ENCODE measurements at places on chromosomes 4 and X. TPM values are rescaled to one million over a fixed set of nuclear protein-coding genes. Genes with fewer than 3 reads are reported as not detected.

GRCh38 chrX:41435708-41436107 is 11.4 kb upstream of the NYX start:
- DNase-seq, result no peak

- no peak for DNase-seq
Observed at GRCh38 chr4:145525291-145525740, 43.7 kb downstream of the SMAD1 start.

GRCh38 chrX:123959281-123960063 is 2.0 kb upstream of the STAG2 start:
- DNase-seq, result peak; percentile 19

Gene MTM1
- 4.3 TPM for total RNA-seq

Gene HELT
- total RNA-seq, result not detected

- no peak for DNase-seq
Observed at GRCh38 chrX:134969726-134970125, 21.1 kb upstream of the SMIM10 start.

Gene IL2RG
- total RNA-seq, result not detected

Gene FAT1
- 50.2 TPM for total RNA-seq

DNA sequence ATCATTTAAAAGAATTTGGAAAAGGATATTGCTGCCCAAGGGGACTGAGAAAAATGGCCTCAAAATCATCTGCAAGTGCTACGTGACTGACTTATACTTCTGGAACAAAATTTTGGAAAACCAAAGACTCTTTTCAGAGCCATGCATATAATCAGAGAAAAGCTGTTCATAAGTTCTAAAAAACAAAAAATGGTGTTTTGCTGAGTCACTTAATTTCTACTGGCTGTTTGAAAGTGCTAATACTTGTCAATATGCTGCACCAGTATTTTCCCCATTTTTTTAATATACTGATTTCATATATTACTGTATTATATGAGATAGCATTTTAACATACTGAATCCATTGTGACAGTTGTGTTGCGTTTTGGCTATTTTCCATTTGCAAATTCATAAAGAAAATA is 61.5 kb upstream of the ZMAT1 start:
- no peak for DNase-seq

GRCh38 chrX:119999087-119999634 is 55.6 kb upstream of the NKAP start:
- DNase-seq, result no peak

- no peak for DNase-seq
Observed at GRCh38 chr4:183369073-183369472, 46.8 kb upstream of the CLDN24 start.

Gene CWH43
- not detected for total RNA-seq

Gene MAGEB17
- total RNA-seq, result not detected

Gene ZAR1
- total RNA-seq, result 0.11 TPM

DNA sequence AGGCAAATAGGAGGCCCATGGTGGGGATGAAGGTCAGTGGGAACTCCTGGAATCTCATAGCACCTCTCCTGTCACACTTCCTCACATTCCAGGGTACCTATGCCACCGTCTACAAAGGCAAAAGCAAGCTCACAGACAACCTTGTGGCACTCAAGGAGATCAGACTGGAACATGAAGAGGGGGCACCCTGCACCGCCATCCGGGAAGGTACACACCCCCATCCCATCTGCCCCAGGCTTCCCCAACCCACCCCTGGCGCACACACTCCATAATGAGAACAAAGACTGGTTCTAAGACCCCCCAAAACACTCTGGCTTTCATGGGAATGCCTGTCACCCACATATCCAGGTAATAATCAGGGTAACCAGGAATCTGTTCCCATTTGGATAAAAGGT is 6.4 kb downstream of the CDK16 start:
- no peak for DNase-seq

GRCh38 chr4:154560824-154561231 is 2.0 kb upstream of the FGB start:
- peak; percentile 30 for DNase-seq

GRCh38 chrX:16711219-16711811 is 1.2 kb downstream of the CTPS2 start:
- no peak for DNase-seq

Gene SLC10A3
- total RNA-seq, result 22.6 TPM

DNA sequence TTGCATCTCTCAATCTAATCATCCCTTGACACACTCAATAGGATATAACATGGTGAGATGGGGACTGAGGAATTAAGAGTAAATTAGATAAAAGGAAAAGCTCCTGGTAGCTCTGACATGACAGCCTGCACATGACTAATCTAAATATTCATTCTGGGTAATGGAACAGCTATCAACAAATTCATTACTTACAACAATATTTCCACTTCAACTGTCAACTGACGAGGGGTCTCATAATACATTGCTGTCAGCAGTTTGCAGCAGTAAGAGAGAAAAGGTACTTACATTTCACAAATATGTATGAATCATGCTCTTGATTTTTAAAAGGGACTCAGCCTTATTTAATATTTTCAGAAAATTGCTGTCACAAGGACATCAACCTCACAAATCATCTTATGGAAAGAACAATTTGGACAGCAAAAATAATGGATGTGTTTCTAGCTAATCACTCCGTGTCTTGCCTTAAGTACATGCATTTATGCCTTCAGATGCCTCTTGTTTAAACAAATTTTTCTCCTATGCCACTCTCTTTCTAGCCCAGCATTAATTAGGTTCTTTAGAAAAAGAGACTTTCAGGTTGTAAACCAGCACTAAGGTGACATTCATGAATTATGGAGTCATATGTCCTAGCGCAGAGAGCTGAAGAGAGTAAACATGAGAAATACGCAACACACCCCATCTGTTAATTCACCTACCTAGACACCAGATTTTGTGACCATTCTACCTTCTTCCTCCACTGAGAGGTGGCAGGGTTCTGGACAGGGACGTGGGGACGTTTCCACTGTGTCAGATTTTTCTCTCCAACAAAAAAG is 99.6 kb upstream of the TMEM150C start:
- no peak for DNase-seq

DNA sequence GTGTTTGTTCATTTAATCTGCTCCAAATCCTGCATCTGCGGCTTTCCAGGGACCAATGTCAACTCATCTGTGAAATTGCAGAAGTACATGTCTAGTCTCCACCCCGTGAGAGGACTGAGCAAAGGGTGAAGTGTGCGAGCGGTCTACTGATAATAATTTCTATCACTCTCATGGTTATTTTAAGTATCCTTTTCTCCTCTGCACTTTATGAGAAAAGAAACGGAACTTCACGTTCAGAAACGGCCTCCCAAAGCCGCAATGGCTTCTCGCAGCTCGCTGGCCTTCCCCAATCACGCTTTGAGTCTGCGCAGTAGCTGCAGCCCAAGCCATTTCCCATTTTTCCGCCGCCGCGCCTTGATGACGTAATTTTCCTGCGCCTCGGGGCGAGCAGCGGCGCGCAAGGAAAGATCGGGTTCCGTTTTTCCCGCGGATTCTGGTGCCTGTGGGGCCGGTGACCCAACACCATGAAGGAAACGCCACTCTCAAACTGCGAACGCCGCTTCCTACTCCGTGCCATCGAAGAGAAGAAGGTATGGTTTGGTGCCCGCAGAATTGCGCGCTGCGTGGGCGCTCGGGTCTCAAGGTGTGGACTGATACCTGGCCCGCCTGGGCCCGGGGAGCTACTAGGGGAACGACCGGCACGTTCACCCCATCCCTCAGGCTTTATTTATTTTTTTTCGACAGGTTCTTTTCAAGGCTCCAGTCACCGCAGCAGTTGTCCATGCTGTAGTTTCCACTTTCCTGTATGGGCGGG is at the start of gene EXOSC9:
Gene EXOSC9 (plus strand): TSS at position 363 of the 754 bp plus-strand sequence. CDS start 102 bp downstream, at position 465.
- DNase-seq, result peak; percentile 89

DNA sequence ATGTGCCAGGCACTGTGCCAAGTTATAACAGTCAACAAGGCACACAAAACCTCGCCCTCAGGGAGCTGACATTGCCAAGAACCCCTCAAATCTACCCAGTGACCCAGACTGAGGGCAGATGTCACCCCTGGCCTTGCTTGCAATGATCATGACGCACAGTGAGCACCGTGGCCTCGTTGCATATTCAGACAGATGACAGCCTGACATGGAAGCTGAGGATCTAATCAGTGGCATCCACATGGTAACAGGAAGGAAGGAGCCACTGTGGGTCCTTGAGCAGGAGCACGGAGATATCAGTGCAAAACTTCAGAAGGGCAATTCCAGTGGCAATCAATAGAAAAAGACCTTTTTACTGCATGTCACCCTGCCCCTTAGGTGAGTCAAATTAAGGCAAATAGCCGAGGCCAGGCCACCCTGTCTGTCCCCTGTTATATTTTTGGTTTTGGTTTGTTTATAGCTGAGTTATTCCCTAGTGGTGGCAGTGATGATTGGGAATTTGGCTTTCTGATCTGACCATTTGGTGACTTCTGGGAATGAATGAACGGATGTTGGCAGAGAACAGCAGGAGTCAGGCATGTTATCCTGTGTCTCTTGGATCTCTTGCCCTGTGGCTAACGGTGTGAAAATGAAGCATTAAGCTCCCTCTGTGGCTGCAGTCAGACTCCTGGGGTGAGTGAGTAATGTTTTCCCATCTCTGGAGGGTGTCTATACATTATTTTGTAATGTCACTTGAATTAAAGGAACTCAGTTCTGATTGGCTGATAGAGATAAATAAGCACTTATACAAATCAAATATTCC is 20.4 kb downstream of the WDR13 start:
- peak; percentile 72 for DNase-seq

- DNase-seq, result no peak
Observed at GRCh38 chr4:150694438-150694837, 112.5 kb downstream of the MAB21L2 start.

GRCh38 chr4:7784131-7784870 is 155.4 kb downstream of the AFAP1 start:
- DNase-seq, result no peak

GRCh38 chrX:13311560-13311959 is 8.3 kb downstream of the ATXN3L start:
- DNase-seq, result no peak

Gene MTMR8
- not detected for total RNA-seq

DNA sequence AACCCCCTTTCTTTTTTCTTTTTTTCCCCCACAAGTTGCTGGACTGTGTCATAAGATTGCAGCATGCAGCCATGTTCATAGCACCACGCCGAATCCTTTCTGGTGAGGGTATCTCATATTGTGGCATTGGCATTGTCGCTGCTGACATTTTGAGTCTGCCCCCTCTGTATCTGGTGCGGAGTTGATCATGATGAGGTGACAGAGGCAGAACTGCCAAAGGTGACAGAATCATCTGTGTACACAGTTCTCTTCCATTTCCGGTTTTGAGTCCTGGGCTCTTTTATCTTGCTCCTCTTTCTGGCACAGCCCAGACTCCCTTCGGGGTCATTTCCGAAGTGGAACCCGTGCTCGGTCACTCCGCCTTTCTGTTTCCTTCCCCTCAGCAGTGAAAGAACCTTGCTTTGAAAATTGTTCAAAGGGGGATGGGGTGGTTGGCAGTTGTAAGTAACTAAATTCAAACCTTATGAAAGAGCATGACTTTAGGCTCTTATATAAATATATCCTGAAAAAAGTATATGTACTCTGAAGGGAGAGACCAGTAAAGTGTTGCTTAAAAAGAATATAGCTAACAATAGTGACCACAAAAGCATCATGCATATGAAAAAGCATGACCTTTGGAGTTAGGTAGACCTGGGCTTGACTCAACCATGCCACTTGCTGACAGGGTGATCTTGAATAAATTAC is 55.0 kb upstream of the BMP2K start:
- DNase-seq, result no peak

DNA sequence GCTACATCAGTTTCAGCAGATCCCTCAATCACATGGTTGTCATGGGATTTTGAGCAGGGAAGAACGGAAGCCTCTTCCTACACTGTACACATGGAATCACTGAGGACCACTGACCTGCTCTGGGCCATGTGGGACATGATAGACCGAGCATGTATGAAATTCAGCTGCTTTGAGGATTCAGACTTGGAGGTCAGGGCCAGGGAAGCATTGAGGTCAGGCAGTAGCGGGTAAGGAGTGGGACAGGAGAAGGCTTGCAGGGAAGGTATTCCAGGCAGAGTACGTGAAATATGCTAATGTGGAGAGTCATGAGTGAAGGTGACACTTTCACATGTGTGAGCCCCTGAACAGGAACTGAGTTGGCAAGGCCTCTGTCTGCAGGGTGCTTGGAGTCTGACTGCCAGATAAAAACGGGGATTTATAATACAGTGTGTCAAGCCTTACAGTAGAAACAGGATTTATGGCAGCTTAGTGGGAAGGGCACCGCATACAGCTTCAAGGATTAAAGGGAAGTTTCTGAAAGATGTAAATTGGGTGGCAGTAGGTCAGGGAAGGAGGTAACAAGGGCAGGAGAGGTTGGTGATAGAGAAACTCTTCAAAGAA is 111.7 kb downstream of the STK32B start:
- no peak for DNase-seq

- DNase-seq, result no peak
Observed at GRCh38 chrX:110541266-110541665, 182.6 kb downstream of the RTL9 start.

Gene GLRA3
- not detected for total RNA-seq

DNA sequence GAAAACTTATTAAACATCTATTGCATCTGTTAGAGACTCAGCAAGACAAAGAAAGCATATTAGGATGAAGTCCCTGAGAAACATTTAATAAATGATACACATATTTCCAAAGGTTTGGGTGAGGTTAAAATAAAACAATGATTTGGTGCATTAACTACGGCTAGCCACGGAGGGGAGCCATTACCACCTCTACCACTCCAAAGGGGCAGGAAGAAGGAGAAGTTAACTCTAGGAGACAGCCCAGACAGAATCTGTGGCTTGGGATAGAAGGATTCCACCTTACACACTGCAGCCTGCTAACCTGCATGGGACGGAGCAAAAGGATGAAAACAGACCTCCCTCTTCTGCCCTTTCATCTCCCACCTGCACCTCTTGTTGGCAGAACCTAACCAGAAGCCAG is 189.1 kb upstream of the C1QTNF7 start:
- DNase-seq, result peak; percentile 51

DNA sequence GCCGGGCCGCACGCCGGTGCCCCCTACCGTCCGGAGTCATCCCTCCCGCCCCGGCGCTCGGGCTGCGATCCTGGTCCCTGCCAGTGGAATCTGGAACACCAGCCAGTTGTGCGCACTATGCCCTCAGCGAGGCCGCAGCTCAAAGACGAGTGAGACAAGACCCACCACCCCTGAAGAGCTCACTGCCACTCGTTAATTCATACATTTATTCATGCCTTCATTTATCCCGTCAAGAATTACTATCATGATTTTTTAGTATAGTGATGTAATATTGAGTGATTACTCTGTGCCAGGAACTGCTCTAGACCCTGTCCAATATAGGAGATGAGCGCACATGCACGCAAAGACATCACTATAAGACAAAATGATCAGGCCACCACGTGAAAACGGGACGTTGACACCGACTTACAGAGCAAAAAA is 247 bp upstream of the PPA2 start:
- peak; percentile 81 for DNase-seq

Gene TACR3
- not detected for total RNA-seq

Gene IL9R
- total RNA-seq, result not detected

Gene ZGRF1
- 6.3 TPM for total RNA-seq

- DNase-seq, result no peak
Observed at GRCh38 chr4:1599026-1599481, 85.1 kb downstream of the FAM53A start.

Measured in Daoy (cell line).